ENCODE measurements at places on chromosomes 4 and X.
A peak's percentile ranks its signal among the peaks of the same experiment; 100 is the strongest.

GRCh38 chr4:68865188-68865638 lies 49.4 kb downstream of the UGT2B10 start:
- no peak for DNase-seq

- no peak for DNase-seq
Measured at GRCh38 chrX:24245202-24245601, 68.7 kb downstream of the SUPT20HL2 start.

DNA sequence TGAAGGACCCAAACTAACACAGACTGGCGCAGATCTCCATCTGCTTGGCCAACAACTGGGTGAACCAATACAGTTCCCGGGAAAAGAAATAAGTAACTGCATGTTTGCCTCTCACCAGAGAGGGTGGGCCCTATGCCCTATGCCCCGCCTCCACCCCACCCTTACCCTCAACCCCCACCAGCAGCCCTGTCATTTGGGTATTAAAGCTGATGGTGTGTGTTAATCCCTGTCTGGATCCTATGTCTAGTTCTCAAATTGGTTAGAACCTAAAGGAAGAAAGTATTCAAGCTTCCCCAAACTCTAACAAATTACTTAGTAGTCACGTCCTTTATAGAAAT lies 19.0 kb downstream of the SMPX start:
- no peak for DNase-seq

DNA sequence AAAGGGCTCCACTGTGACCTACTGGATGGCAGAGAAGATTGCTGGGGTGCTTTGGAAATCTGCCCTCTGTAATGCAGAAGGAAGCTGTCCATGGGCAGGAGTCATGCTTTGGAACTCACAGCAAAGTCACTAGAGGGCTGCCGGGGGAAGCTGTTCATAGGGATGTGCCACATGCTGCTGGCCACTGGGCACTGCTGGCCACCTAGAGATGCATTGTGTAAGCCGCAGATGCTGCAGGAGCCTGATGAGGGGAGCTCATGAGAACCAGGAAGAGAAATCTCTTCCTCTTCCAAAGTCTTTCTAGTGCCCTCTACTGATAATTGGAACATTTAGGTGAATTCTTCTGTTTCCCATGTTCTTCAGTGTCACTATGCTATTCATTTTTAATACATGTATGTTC lies 31.2 kb upstream of the UXT start:
- DNase-seq = no peak

DNA sequence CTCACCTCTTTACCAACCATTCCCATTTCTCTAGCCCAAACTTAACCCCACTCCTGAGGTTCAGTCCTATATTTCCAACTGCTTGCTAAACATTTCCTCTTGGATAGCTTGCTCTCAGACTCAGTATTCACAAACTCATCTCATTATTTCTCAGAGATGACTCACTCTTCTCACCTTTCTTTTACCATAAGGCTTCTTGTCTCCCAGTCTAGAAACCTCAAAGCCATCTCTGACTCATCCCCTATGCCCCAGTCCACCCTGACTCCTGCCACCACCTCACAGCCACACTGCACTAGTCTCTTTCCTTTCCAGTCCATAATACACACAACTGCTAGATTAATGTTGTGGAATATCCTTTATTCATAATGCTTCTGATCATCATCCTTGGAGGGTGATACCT lies 4.8 kb downstream of the FRMPD3 start:
- peak; percentile 20 for DNase-seq

GRCh38 chrX:19774905-19775304 lies 112.5 kb downstream of the SH3KBP1 start:
- no peak for DNase-seq
